Fibroblast of skin of left quadriceps (primary cell): ENCODE measurements at places on chromosomes 11 and 22.
A peak's percentile ranks its signal among the peaks of the same experiment; 100 is the strongest.

DNA sequence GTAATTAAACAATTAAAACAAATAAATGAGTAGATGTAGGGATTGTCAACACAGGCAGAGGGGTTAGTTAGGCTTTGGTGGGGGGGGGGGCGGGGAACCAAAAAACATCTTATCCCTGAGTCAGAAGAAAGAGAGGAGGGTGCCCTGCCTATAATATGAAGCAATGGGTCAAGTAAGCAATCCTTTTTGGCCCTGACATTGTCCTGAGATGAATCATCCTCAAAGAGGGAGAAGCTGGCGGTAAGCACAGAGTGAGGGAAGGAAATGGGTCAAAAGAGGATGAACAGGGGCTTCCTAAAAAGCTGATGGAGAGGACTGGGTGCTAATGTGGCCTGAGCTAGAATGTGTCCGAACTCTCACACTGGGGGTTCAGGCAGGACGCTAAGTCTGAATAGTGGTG, 4.7 kb downstream of the OLFML1 start:
- DNase-seq: peak; percentile 18

- no peak for DNase-seq
Observed at GRCh38 chr11:12902791-12903486, 106.2 kb upstream of the RASSF10 start.

DNA sequence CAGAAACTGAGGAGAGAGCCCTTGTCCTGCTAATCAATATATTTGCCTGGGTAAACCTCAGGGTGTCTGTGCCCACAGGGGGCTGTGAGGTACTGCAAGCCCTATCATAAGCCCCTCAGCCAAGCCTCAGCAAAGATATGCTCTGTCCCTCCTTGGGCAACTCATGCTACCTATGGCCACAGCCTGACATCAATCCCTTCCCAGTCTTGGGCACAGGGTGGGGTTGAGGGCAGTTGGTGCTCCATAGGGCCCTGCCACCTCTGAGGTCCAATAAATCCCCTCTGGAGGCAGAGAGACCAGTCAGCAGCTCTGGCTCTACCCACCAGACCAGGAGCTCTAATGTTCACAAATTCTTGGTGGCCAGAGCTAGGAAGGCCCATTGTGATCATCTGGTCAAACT, 23.8 kb downstream of the TPBGL start:
- no peak for DNase-seq

DNA sequence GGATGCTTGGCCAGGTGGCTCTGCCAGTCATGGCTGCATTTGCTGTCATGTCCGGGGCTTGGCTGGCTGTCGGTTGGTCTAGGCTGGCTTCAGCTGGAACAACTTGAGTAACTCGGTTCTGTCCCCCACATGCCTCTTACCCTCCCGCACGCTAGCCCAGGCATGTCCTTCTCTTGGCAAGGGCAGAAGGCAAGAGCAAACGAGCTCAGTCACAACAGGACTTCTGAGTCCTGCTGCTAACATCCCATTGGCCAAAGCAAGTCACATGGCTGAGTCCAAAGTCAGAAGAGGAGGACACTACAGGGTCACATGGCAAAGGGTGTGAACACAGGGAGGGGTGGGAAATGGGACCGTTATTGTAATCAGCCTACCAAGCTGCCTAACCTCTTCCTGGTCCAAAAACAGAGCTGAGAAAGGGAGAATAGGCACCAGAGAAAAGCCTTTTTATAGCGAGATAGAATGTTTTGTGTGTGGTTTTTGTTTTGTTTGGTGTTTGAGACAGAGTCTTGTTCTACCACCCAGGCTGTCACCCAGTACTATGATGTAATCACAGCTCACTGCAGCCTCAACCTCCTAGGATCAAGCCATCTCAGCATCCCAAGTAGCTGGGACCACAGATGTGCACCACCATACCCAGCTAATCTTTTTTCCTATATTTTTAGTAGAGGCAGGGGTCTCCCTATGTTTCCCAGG, 81.9 kb downstream of the MN1 start:
- no peak for DNase-seq

- DNase-seq: no peak
Observed at GRCh38 chr11:86932924-86933875, 22.0 kb downstream of the FZD4 start.

- no peak for DNase-seq
Observed at GRCh38 chr11:11430431-11430830, 77.4 kb upstream of the CSNK2A3 start.

GRCh38 chr11:19968860-19969259, 191.4 kb downstream of the DBX1 start:
- no peak for DNase-seq

DNA sequence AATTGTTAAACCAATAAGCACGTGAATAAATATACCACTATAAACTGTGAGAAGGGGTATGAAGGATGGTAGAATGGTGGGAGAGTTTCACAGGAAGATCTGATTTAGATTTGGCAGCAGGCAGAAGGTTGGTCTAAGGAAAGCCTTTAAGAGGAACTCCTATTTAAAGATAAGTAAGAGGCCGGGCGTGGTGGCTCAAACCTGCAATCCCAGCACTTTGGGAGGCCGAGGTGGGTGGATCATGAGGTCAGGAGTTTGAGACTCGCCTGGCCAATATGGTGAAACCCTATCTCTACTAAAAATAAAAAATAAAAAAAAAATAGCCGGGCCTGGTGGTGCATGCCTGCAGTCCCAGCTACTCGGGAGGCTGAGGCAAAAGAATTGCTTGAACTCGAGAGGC, 45.8 kb upstream of the CXCR5 start:
- no peak for DNase-seq

DNA sequence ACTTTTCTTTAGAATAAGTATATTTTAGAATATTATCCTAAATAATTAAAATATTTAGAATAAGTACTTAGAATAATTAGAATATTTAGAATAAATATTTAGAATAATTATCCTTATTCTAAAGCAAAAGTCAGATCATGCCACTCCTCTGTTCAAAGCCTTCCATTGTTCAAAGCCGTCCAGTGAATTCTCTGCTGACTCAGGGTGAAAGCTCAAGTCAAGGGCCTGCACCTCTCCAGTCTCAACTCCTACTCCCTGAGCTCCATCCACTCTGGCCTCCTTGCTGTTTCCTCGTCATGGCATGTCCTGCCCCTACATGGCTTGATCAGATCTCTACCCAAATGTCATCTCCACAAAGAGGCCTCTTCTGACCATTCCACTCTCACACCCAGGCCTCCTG, 30.0 kb downstream of the PLEKHA7 start:
- DNase-seq: no peak

DNA sequence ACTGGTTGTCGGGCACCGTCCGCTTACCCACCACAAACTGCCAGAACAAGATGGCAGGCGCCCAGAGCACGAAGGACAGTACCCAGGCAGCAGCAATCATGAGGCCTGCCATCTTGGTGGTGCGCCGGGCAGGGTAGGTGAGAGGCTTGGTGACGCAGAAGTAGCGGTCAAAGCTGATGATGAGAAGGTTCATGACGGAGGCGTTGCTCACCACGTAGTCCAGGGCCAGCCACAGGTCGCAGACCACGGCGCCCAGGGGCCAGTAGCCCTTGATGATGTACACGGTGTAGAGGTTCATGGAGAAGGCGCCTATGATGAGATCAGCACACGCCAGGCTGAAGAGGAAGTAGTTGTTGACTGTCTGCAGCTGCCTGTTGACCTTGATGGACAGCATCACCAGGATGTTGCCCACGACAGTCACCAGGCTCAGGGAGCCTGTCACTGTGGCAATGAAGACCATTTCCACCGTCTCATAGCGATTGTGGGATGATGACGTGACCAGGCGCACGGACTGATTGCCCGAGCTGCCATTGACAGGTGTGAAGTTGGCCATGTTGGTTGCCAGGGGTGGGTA, 4.6 kb downstream of the MDK start:
- no peak for DNase-seq

DNA sequence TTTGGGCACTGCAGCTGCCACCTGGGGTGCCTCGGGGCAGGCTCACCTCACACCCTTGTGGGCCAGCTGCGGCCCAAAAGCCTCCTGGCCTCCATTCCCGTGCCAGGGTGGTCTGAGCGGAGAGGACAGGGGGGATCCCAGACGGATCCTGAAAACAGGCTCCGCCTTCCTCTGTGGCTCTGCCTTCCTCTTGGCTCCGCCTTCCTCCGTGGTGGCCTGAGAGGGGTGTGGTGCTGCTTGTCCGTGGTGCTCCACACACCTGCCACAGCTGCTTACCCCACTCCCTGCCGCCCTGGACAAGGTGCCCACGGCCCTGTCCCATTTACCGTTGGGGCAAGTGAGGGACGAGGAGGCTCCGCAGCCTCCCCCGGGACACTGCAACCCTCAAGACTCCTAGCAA, 23.2 kb upstream of the KCNQ1OT1 start:
- DNase-seq: no peak
